CD4-positive, alpha-beta T cell treated with Interleukin-6 at 100 ng/mL for 8 hours (primary cell): ENCODE measurements at places on chromosomes 2 and 18.

DNA sequence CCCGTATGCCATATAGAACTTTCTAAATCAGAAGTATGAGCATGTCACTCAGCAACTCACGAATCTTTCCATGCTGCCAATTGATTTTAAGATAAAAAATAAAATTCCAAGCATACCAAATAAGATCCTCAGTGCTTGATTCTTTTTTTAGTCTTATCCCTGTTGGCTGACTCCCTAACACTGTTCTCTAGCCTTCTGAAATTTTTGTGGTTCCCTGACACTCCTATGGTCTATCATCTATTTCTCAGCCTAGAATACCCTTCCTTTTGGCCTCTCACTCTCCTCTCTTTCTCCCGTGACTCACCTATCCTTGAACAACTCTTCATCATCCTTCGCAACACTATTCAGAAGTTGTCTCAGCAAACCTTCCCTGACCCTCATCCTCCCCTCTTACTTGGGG, 50.5 kb downstream of the CCDC141 start:
- no peak for DNase-seq

- no peak for DNase-seq
Observed at GRCh38 chr18:13380691-13381070, 162.1 kb downstream of the LDLRAD4 start.

DNA sequence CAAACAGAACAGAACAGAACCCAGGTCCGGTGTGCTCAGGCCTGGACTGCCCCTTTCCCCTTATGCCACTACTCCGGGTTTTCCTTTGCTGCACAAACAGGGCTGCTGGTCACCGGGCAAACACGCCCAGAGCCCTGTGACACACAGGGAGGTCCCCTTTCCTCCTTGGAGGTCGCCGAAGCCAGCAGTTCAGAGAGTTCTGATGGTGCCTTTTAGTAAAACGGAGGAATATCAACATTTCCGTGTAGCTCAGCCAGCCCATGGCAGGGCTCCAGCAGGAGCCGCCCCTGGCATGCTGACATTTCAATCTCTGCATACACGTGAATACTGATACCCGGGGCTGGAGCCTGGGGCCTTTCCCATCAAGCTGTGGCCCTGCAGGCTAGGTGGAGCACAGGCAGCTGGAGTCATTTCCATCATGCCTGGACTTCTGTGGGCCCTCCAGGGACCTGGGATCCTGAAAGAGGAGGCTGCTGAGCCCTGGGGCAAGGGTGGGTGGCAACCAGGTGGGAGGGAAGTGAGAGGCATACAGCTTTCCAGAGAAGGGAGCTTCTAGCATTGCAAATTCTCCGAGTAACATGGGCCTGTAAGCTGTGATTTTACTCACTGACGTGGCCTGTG, 91.4 kb upstream of the PXDN start:
- no peak for DNase-seq

- no peak for DNase-seq
Observed at GRCh38 chr2:144967961-144968360, 448.0 kb upstream of the ZEB2 start.

DNA sequence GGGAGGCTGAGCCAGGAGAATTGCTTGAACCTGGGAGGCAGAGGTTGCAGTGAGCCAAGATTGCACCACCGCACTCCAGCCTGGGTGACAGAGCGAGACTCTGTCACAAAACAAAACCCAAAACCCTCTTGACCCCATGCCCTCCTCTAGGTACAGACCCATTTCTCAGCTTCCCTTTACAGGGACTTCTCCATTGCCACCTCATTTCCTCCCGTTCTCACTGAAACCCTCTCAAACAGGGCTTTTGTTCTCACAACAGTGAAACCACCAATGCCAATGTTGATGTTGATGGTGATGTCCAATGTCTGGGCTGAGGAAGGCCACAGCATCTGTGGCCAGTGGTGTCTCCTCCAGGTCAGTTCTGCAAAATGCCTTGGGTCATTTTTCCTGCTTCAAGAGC, 69.0 kb upstream of the ZCCHC2 start:
- DNase-seq, result no peak

- no peak for DNase-seq
Observed at GRCh38 chr2:124402274-124402673, 377.2 kb downstream of the CNTNAP5 start.

- no peak for DNase-seq
Observed at GRCh38 chr2:237320801-237321560, 93.0 kb downstream of the COL6A3 start.

- peak; percentile 71 for DNase-seq
Observed at GRCh38 chr2:10124538-10125045, 2.1 kb downstream of the RRM2 start.

GRCh38 chr2:26590980-26591618, 50.1 kb downstream of the CIB4 start:
- no peak for DNase-seq

DNA sequence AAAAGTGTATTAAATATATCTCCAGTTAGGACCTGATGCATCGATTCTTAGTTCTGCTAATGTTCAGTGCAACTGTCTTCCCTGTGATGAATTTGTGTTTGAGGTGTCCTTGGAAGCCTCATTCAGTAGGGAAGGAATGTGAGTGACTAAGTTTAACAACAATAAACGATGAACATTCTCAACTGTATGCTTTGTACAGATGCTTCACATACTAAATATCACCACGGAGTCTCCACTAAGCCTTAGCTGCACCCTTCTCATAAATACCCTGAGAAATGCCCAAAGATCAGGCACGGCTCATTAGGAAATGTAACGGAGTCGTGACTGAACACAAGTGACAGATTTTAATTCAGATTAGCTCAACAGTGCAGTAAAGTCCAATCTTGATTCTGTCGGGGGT, 24.4 kb upstream of the AGFG1 start:
- no peak for DNase-seq

DNA sequence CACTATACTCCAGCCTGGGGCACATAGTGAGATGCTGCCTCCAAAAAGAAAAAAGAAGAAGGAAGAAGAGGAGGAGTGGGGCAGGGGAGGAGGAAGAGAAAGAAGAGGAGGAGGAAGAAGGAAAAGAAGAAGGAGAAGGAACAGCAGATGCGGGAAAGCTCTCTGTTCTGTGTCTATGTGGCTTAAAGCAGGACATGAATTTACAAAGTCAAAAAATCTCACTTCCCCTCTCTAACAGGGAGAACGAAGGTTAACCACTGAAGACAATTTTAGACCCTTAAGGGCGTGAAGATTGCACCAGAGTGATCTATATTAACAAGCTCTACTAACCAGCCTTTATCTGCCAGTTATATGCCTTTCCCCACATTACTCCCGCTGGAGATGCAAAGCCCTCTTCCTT, 258.9 kb downstream of the METTL4 start:
- no peak for DNase-seq

- no peak for DNase-seq
Observed at GRCh38 chr2:240563951-240564560, 3.9 kb downstream of the DUSP28 start.

DNA sequence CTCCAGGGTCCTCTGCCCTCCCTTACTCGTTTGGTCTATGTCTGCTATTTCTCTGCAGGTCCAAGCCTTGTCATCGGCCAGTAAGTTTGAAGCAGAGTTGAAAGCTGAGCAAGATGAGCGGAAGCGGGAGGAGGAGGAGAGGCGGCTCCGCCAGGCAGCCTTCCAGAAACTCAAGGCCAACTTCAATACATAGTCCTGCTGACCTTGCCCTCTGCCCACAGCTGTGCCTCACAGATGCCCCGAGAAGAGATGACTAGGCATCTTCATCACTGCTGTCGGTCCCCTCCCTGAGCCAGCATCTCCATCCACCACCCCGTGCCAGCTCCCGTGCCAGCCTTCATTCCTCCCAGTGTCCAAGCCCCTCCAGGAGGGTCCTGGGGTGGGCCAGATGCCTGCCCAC, 15.6 kb upstream of the GIGYF2 start:
- no peak for DNase-seq

GRCh38 chr2:42874949-42875801, 82.8 kb upstream of the HAAO start:
- DNase-seq, result no peak

GRCh38 chr2:129354631-129355030, 624.8 kb upstream of the RAB6C start:
- DNase-seq, result no peak

- no peak for DNase-seq
Observed at GRCh38 chr18:53148123-53148522, 808.1 kb downstream of the DCC start.

- DNase-seq, result no peak
Observed at GRCh38 chr2:14872779-14873325, 240.3 kb downstream of the LRATD1 start.

DNA sequence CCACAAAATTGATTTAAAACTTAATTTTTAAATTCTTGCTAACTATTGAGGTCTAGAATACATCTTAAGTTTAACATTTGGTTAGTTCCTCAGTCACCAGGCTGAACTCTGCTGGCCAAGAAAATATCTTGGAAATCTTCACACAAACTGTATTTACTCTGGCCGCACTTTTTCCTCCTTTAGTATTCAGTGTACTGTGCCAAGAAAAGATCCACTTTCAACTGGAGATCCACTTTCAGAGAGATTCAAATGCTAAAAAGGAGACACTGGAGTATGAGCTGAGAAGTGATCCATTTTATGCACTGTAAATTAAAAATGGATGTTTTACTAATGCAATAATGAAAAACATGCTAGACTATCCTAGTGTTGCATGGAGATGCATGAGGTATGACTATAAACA, 98.1 kb downstream of the ANTXR1 start:
- DNase-seq, result no peak

DNA sequence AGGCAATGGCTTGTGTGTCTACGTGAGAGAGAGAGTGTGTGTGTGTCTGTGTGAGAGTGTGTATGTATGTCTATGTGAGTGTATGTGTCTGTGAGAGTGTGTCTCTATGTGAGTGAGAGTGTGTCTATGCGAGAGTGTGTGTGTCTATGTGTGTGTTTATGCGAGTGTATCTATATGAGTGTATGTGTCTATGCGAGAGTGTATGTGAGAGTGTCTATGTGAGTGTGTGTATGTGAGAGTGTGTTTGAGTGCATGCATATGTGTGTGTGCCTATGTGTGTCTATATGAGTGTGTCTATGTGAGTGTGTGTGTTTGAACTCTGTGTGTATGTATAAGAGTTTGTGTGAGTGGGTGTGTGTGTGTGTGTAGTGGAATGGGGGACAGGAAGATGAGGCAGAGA, 9.8 kb upstream of the GNLY start:
- DNase-seq, result no peak

- no peak for DNase-seq
Observed at GRCh38 chr2:17915811-17916518, 37.5 kb downstream of the KCNS3 start.

- DNase-seq, result no peak
Observed at GRCh38 chr2:36797324-36798070, 101.0 kb downstream of the VIT start.

GRCh38 chr2:127891811-127892210, 6.1 kb upstream of the AMMECR1L start:
- no peak for DNase-seq

GRCh38 chr2:108554528-108554927, 20.3 kb downstream of the LIMS1 start:
- DNase-seq, result no peak

DNA sequence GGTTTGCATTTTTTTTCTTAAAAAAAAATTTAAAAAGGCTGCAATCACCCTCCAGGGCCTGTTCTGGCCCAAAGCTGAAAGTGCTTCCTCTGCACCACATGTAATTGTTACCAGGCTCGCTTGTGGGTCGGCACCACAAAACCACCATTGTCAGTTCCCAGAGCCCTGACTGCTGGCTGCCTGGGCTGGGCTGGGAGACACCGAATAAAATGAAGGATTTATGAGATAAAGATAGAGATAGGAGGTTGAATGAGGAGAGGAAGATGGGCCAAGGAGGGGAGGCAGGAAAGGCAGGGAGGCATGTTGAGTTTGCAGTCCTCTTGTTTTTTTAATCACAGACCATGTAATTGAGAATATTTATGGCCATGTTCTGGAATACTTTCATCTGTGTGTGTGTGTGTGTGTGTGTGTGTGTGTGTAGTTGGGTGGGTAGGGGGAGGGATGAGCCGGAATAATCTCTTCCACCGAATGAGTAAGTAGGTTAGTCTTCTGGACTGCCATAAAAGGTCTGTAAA, 14.7 kb downstream of the NRP2 start:
- no peak for DNase-seq

GRCh38 chr2:231364061-231364460, 31.4 kb upstream of the B3GNT7 start:
- no peak for DNase-seq

DNA sequence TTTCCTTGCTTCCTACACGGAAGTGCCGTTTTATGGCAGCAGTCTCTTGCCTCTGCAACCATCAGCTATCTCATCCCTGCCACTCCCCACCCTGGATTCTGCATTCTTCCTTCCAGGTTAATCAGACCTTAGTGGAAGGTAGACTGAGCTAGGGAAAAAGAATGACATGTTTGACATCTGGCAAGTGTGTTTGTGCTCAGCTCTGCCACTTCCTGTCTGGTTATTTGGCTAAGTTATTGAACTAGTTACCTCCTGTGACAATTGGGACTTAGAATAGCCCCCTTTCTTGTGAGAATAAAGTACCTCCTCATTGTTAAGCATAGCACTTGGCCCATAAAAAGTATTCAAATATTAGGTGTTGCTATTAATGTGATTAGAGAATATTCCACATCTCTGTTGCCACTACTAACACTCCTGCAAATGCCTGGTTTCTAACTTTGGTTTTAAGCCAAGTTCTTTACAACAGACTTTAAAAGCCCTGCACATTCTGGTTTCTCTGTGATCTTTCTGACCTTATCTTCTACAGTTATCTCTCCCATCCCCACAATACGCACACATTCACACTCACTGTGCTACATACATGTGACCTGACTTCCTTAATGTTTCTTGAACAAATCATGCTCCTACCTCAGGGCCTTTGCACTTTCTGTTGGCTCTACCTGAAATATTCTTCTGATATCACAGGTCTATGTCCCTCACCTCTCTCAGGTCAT, 10.8 kb upstream of the MAPRE2 start:
- DNase-seq, result peak; percentile 44

- DNase-seq, result peak; percentile 41
Observed at GRCh38 chr2:174553811-174554493, 43.7 kb downstream of the WIPF1 start.

GRCh38 chr2:183079139-183079775, 710 bp downstream of the DUSP19 start:
- DNase-seq, result no peak

DNA sequence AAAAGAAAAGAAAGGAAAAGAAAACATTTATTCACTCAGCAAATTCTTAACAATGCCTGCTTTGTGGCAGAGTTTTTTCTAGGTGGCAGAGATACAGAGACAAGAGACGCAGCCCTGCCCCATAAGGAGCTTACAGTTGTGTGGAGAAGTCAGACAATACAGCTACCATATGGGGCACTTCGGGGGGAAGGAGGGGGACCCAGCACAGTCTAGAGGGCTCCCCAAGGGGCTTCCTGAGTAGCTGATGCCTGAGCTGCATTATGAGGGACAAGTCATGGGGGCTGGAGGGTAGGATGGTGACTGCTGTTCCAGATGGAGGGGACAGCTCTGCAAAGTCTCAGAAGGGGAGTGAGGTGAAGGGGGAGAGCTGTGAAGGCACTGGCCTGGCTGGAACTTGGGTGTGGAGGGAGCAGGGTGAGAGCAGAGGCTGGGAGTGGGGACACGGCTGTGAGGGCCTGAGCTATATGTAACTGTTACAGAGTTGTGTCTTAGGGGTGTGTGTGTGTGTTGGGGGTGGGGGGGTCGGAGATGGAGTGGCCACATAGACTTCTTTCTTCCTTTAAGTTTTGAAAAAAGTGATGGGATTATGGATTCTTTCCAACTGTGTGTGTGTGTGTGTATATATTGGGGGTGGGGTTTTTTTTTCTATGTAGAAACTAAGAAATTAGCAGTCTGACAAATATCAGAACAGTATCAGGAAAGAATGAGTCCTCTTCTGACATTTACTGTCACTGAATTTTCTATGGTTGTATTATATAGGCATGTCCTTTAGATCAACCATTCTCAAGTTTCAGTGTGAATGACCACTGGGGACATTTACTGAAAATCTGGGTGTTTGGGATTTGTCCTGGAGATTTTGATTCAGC, 66.0 kb upstream of the HAAO start:
- DNase-seq, result no peak
